ENCODE measurements at places on chromosomes 5 and 9.

- DNase-seq: no peak
Observed at GRCh38 chr5:51475628-51476027, 92.4 kb downstream of the ISL1 start.

DNA sequence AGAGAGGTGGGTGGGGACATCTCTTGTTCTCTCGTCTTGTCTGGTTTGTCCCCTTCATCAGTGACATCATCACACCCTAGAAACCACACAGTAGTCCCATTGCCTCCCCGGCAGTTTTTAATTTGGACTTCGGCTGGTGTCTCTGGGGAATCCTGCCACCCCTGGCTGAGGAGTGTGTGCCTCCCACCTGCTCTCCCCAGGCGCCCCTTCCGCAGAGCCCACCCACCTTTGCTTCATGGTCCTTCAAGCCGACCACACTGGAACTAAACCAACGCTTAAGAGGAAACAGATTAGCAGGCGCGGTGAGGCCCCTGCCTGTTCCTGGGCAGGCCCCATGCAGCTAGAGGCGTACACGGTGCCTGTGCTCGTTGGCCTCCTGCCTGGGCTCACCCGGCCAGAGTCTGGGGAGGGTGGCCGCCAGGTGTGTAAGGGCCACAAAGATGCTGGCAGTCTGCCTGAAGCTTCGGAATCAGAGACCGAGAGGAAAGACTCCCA, 107.6 kb upstream of the SPRY4 start:
- peak; percentile 46 for DNase-seq

GRCh38 chr5:144203750-144204596, 33.3 kb downstream of the KCTD16 start:
- DNase-seq: peak; percentile 58

- DNase-seq: no peak
Observed at GRCh38 chr5:96329886-96330529, 103.0 kb downstream of the PCSK1 start.

GRCh38 chr9:35522187-35522586, 32.3 kb downstream of the RUSC2 start:
- DNase-seq: no peak

DNA sequence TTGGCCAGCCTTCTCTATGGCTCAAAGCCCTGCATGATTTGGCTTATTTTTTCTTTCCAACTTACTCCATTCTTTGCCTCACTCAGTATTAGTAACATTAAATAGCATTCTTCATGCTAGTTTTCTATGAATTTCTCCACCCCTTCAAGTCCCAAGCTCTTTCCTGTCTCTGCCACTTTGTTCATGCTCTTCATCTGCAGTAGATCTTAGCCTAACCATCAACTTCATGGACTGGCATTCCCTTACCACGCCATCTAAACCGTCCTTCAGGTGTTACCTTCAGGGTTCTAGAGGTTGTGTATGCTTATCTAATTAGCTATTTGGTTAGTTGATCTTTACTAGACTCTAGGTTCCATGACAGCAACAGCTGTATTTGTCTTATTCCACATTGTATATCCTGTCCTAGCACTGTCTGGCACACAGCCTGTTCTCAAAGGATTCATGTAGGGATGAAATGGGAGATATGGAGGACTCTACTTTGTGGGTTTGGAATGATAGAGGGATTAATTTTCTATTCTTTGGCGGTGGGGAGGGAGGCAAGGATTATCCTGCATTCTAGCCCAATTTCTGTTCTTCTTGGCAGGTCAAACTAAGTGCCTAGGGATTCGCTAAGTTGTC, 26.4 kb downstream of the TMEM167A start:
- DNase-seq: no peak

DNA sequence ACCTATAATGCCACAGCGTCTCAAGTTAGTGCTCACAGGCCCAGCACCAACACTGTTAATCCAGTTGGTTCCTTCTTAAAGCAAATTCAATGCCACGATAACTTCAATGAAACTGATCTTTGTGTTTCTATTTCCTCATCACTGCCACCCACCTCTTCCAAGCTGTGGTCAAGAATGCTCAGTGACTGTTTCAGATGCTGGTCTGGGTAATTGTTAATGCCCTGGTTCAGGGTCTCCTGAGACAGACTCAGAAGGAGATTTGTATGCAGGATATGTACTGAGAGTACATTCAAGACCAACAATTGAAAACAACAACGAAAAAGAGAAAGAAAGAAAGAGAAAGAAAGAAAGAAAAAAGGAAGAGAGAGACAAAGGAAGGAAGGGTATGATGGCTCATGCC, 505.3 kb downstream of the TLE4 start:
- no peak for DNase-seq

DNA sequence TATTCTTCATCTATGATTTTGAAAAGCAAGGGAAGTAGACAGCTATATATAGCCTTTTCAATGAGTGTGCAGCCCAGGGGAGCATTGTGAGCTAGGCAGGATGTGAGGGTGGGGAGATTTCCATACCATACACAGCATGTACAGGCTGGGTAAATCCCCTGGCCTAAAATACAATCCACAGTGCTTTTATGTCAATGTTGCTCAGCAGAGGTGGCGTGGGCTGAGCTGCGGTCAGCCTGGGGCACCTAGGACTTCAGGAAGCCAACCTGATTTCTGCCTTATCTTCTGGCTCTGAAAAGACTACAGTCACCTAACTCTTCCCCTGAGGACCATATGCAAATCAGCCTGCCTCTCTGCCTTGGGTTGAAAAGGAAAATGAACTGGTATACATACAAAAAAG, 6.3 kb upstream of the GARIN3 start:
- peak; percentile 87 for DNase-seq

GRCh38 chr5:34535944-34536623, 120.0 kb upstream of the RAI14 start:
- no peak for DNase-seq

DNA sequence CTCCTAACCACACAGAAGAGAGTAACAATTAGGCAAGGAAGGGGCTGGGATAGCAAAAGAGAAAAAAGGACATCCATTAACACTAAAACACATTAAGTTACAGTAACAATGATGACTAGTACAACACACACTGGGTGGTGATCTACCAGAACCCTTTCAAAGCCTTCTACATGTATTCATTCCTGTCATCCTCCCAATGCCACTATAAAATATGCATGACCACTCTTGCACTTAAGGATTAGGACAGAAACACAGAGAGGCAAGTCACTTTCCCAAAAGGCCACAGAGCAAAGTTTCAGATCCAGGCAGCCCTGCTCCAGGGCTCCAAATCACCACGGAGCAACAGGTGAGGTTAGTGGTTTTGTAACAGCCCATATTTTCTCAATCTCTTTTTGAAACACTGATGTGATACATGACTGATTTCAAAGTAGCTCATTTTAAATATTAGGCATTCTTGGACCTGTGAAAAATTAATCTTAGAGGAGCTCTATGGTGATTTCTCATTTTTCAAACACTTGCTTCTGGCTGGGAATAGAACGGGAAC, 86.7 kb downstream of the AUH start:
- no peak for DNase-seq

- DNase-seq: peak; percentile 30
Observed at GRCh38 chr9:96241391-96241809, 60.6 kb downstream of the HSD17B3 start.

- DNase-seq: no peak
Observed at GRCh38 chr9:109500421-109500974, 2.4 kb upstream of the PTPN3 start.

GRCh38 chr5:68345582-68345981, 130.0 kb downstream of the PIK3R1 start:
- no peak for DNase-seq

DNA sequence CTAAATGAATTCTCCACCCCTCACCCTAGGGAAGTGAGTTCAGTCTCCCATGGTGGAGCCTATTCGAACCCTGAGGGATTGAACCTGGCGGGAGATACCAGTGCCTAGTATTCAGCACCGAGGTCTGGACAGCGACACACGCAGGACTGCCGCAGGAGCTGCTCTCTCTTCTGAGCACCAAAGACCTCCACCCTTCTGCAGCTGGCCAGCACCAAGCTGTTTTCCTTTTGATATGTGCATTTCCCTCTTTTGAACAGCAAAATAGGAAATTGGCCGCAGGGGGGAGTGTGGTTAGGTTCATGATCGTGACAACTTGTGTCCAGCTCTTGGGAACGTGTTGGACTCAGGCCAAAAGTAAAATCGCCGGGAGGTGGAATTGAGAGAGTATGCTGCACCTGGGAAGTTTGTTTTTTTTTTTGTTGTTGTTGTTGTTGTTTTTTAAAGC, 1.2 kb upstream of the PCSK1 start:
- peak; percentile 18 for DNase-seq

GRCh38 chr9:137012694-137013570, 15.1 kb downstream of the ABCA2 start:
- DNase-seq: no peak

- DNase-seq: no peak
Observed at GRCh38 chr9:36192196-36192595, 1.5 kb downstream of the CLTA start.

- no peak for DNase-seq
Observed at GRCh38 chr9:113926211-113926610, 50.1 kb downstream of the ZNF618 start.

DNA sequence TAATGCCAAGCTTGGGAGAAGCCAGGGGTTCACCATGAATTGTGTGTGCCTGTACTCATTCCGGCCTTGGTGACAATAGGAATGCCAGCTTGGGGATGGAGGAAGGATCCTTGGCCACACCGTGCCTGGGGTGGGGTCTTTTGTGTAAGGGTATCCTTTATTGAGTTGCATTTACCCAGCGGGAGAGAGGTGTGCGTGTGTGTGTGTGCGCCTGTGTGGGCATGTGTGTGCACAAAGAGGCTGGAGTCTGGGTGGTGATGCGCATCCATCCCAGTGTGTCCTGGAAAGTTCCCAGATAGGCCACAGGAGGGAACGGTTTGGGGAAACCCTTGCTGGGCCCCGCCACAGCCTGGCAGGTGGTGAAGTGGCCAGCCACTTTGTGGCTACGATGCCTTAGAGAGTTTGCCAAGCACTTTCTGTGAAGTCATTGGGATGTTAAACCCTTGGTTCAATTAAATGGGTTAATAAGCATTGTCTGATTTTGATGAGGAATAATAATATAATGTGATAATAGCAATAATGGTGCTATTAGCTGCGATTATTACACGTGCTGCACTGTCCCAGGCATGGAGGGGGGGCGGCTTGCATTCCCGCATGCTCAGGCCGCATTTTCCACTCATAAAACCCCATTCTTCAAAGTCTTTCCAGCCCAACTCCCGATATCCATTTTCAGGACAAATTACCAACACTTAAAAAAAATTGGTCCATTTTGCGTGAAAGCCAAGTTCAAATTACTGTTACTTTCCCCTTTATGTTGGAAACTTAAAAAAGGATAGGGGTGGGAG, 13.7 kb downstream of the PITX1 start:
- DNase-seq: no peak

- no peak for DNase-seq
Observed at GRCh38 chr5:126519637-126520592, 75.1 kb downstream of the ALDH7A1 start.

DNA sequence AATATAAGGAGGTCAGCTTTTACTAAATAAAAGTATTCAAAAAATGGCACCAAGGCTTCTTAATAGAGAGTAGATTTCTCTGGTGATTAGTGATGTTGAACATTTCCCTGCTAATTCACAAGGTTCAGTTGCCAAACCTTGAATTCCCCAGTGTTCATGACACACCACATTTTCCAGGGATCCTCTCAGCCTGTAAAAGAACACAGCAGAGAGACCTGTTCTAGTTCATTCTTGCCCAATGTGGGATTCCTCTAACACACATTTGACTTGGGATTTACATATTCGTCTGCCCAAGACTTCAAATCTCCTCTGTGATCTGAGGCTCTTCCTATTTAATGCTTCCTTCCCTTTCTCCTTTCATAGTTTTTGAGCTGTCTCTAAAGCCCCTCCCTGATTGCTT, 273.2 kb upstream of the CDH9 start:
- no peak for DNase-seq

DNA sequence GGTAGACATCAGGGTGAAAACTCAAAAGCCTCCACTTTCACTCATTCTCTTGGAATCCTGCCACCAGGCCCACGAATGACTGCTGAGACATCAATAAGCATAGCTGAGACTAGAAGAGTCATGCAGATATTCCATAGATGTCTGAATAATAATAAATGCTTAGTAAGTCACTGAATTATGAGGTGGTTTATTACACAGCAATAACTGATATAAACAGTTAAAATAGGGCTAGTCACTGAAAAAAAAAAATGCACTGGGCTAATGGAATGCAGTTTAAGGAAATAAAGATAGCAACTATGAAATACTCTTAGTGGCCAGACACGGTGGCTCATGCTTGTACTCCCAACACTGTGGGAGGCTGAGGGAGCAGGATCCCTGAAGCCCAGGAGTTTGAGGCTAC, 262.8 kb upstream of the CDH6 start:
- no peak for DNase-seq

- DNase-seq: no peak
Observed at GRCh38 chr9:2029666-2030170, 14.6 kb downstream of the SMARCA2 start.

DNA sequence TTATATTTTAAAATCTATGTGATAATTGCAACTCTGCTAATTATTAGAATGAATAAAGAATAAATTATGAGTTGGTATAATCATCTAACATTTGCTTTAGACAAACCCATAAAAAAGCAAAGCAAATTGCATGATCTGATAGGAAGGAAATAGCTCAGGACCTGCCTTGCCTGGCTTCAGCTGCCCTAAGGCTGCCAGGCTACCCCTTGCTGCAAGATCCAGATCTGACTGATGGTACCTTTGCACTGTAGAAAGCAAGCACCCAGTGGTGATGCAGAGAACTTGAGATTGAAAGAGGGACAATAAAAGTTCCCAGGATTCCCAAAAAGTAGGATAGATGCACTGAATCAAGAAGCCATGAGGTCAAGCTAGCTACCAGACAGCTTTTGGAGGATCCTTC, 100.9 kb upstream of the FSTL4 start:
- no peak for DNase-seq

DNA sequence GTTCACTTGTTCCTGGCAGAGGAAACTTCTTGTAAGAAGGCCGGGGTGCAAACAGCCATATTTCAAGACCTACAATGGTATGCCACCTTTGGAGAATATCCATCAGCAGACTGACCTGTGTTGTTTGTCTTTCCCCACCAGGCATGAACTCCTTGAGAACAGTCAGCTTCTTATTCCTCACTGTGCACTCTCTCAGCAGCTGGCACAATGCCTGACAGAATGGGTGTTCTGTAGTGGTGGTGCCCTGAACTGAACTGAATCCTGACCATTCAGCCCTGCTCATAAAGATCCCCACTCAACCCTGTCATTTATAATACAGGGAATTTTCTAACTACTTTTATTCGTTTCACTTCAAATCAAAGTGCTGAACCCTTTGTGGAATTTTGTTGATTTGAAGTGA, 206.9 kb downstream of the COX7C start:
- DNase-seq: no peak
